COR-L47 (cell line): ENCODE measurements at places on chromosomes 16 and 17.
A peak's percentile ranks its signal among the peaks of the same experiment; 100 is the strongest.

- no peak for DNase-seq
Observed at GRCh38 chr17:74623693-74624093, at the start of gene CD300E. Gene CD300E, minus strand, starts transcription at chr17:74623738. Its CDS starts 117 bp downstream, at chr17:74623621.

DNA sequence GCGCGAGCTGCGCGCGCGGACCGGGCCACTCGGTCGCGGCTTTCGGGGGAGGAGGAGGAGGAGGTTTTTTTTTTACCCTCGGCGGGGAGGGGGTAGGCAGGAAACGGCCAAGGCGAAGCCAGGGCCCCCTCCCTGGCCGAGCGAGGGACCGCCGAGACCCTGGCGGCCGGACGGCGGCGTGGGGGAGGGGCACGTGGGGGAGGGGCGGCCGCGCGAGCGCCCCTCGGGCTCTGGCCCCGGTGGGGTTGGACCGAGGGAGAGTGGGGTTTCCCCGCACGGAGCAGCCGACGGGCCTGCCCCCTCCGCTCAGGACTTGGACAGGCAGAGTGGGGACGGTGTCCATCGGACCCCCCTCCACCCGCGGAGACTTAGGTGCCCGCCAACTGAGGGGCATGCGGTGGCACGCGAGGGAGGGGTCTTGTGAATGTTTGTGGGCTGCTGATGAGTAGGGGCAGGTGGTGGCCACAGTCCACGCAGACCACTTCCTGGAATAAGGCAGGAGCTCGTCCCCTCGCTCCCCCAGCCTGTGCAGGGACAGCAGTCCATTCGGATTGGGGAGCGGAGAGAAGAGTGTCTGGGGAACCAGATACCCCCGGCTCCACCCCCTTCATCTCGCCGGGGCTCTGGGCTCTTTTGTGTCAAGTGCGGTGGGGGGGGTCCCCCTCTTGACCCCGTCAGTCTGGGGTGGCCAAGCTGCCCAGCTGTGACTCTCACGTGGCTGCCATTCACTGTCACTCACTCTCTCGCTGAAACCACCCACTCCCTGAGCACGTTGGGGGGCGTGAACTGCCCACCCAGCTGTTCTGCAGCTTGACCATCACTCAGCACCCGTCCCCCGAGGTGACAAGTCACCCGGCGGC, 3.0 kb upstream of the CHD3 start:
- DNase-seq, result no peak

GRCh38 chr16:80585764-80586163, 45.0 kb downstream of the DYNLRB2 start:
- DNase-seq, result no peak

DNA sequence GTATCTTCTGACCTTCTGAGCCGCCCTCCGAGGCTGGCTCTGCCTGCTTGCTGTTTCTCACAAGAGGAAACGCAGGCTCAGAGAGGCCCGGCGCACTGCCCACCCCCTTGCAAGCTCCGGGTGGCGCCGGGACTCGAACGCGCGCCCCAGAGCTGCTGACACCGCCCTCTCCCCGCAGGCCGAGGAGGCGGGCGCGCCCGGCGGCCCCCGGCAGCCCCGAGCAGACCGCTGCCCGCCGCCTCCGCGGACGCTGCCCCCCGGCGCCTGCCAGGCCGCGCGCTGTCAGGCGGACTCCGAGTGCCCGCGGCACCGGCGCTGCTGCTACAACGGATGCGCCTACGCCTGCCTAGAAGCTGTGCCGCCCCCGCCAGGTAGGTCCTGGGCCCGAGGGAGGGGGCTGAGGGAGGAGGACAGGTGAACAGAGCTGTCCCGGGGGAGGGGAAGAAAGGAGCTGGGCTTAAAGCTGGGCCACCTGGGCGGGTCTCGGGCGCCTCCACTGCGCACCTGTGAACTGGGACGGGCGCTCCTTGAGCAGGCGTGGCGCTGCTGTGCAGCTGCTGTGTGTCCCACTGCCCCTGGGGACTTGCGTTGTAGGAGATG, 18.2 kb downstream of the WFDC1 start:
- peak; percentile 53 for DNase-seq

DNA sequence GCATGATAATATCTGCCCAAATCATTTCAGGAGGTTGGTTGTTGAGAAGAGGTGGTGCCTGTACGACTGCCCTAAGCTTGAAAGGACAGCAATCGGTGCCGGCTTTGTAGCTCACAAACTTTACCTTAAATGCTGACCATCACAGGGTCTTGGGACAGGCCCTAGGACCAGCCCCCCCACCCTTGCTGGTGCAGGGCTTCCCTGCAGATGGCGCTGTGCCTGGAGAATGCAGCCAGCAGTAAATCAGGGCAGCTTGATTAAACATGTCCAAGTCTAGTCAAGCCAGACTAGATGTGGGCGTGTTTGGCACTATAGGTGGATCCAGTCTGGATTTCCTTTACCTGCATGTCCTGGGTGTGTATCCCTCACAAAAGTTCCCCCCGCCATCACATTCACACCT, 135.5 kb upstream of the CRHR1 start:
- DNase-seq, result no peak

DNA sequence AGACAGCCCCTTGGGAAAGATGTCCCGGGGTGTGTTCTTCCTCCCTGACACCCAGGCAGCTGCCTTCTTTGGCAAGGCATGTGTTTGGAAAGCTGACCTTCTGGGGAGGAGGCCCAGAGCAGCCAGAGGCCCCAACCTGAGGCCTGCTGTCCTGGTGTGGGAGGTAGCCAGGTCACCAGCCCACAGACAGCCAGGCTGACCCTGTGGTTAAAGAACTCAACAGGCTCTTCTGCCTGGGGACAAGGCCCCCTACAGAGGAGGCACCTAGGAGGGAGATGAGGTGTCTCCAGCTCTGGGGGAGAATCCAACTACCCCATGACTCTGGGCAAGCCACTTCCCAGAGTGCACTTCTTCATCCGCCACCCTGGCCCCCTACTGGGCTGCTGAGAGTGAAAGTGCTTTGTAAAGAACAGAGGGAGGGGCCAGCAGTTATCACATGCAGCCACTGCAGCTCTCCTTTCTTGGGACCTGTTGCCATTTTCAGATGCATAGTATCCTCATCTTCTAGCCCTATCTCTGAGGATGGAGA, 13.1 kb upstream of the SREBF1 start:
- peak; percentile 22 for DNase-seq

GRCh38 chr17:45883063-45883462, 11.3 kb upstream of the MAPT start:
- no peak for DNase-seq

GRCh38 chr16:86809458-86809955, 231.2 kb downstream of the FOXL1 start:
- DNase-seq, result no peak

GRCh38 chr16:13919330-13919682, 648 bp upstream of the ERCC4 start:
- DNase-seq, result no peak

DNA sequence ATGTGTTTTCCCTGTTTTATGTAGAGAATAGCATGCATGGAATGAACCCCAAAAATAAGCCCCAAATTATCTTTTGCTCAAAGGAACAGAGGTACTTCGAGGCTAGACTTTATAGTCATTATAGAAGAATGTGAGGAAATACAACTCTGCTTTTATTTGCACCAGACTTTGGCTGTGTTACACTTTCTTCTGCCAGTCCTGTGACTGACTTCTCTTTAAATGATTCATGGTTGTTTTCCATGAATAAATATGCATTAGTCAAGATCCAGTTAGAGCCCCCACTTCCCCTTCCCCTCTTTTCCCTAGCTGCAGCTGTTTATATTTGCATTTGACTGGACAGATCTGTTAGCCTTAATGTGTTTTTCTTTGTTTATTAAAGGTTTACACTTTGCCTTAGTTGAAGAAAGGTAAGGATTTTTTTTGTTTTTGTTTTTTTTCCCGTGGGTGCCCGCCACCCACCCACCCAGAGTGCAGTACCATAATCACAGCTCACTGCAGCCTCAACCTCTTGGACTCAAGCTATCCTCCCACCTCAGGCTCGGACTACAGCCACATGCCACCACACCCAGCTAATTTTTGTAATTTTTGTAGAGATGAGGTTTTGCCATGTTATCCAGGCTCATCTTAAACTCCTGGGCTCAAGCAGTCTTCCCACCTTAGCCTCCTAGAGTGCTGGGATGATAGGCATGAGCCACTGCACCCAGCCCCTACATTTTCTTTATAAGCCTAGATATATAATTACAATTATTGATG, 152.6 kb downstream of the CYB561 start:
- DNase-seq, result no peak

- no peak for DNase-seq
Observed at GRCh38 chr16:66359811-66360608, 6.5 kb upstream of the CDH5 start.

- DNase-seq, result no peak
Observed at GRCh38 chr16:2586241-2586640, 48.4 kb downstream of the PDPK1 start.

- no peak for DNase-seq
Observed at GRCh38 chr17:1002771-1003555, 6.0 kb downstream of the TIMM22 start.

DNA sequence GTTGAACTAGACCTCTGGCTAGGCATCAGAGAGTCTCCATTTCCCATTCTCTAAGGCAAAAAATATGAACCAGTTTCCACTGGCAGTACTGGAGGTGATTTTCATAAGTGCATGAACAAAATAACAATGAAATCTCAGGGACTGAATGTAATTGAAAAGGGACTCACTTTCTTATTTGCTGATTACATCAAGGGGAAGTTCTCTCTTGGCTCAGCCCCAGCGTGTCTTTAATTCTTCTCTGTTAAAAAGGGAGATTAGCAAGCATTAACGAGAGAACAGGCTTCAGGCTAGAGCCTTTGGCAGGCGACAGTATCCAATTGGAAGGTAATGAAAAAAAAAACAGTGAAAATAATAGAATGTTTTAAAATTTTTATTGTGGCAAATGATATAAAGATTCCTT, 34.0 kb upstream of the ADAMTS18 start:
- no peak for DNase-seq

- DNase-seq, result no peak
Observed at GRCh38 chr16:75202069-75202590, 4.8 kb downstream of the CTRB2 start.

- no peak for DNase-seq
Observed at GRCh38 chr16:88599092-88599733, 29.0 kb downstream of the ZC3H18 start.

DNA sequence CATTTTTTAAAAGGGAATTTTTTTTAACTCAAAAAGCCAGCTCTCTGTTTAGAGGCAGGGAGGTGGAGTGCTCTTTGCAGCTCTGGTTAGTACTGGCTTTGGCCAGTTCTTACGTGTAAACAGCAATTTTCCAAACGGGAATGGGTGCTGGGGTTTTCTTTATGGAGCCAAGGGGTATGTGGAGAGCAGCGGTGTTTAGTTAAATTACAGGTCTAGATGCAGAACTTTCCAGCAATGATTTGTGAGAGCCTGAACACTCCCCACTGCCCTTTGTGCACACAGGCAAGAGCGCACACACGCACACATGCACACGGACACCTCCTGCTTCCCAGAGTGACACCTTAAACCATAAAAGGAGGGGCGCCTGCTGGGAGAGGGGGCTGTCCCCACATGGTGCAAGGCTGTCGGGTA, 140.2 kb downstream of the MSI2 start:
- peak; percentile 86 for DNase-seq

- no peak for DNase-seq
Observed at GRCh38 chr16:69804297-69804696, 42.2 kb downstream of the WWP2 start.

DNA sequence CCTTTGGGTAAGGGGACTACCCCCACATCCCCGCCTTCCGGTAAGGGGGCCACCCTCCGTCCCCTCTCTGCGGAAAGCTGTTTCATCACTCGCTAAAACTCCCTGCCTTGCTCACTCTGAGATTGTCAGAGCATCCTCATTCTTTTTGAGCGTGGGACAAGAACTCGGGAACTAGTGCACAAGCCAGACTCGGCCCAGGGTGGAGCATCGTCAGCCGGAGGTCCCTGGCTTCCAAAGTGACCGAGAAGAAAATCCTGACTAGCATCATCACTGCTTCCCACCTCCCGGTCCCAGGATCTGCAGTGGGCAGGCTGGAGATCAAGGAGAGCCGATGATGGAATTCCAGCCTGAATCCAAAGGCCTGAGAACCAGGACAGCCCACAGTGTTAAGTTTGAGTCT, 380.3 kb downstream of the SEC14L1 start:
- no peak for DNase-seq

DNA sequence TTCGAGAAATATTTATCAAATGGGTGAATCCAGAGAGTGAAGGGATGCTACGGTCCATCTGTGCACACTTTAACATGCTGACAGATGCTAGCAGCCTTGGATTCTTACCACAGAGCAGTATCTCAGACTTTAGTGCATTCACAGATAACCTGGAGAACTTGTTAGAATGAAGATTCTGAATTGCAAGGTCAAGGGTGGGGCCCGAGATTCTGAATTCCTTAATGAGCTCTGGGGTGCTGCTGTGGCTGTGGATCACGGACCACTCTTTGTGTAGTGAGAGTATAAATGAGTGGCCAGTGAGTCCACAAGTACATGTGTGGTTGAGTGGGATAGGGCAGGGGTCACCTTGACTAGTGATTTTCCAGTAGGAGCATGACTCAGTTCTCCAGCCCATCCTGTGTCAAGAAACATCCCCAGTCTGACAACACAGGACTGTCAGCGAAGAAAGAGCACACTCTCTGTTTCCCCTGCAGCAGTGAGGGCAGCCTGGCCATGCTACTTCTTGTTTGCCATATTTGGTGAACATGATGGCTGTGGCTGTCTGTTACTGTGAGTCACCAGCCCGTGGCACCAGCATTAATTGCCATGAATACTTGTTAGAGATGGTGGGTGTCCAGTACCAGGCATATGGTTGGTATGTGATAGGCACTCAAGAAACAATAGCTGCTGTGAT, 13.0 kb upstream of the SALL1 start:
- no peak for DNase-seq

GRCh38 chr17:1753767-1754429, 8.0 kb upstream of the SERPINF1 start:
- DNase-seq, result no peak

- DNase-seq, result no peak
Observed at GRCh38 chr16:35749253-35750141, 2290.1 kb downstream of the TP53TG3F start.

DNA sequence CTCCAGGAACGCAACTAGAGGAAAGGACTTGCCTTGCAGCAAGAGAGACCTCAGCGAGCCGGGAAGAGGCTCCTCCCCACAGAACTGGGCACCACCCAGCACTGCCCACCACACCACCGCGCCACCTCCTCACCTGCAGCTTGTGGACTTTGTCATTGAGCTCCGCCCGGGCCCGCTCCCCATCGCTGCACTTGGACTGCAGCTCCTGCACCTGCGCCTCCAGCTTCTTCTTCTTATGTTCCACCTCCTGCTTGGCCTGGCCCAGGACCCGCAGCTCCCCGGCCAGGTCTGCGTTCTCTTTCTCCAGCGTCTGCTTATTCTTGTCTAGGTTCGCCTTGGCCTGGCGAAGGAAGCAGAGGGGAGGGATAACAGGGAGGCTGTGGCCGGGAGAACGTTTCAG, 76.7 kb downstream of the NDE1 start:
- no peak for DNase-seq
